CD8-positive, alpha-beta T cell (primary cell): ENCODE measurements at places on chromosomes 6 and 20. TPM values are rescaled to one million over a fixed set of nuclear protein-coding genes. Genes with fewer than 3 reads are reported as not detected.

- DNase-seq = peak; percentile 9
Measured at GRCh38 chr6:129671442-129672340, 38.3 kb downstream of the ARHGAP18 start.

DNA sequence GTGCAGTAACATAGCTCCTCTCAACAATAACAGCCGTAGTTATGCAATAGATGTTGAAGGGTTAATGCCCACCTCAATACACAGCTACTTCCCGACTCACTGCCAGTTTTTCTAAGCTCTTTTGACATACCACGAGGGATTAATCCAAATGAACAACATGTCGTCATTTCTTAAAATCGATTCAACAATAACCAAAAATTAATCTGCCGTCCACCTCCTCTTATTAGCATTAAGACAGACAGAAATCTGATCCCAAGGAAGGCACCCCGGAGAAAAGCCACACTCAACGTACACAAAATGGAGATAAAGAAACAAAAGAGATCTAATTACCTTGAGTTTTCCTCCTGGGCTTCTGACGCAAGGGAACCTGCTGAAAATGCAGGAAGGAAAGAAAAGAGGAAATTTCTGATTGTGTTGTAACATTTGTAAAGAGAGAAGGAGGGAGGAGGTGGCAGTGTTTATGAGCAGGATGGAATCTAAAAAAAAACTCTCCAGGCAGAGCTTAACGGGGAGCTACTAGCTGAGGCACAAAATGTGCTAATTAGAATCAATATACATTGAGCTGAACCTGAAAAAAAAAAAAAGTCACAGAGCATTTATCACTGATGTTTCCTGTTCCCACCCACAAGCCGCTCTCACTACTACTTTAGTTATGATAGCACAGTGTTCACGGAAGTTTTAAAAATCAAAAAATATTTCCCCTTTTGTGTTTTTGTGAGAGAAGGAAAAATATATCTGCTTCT, 109.3 kb downstream of the IPCEF1 start:
- DNase-seq = no peak

- DNase-seq = peak; percentile 70
Measured at GRCh38 chr6:42368181-42368580, 83.5 kb downstream of the TRERF1 start.

- no peak for DNase-seq
Measured at GRCh38 chr20:42173440-42173839, 555.3 kb upstream of the CHD6 start.

GRCh38 chr20:52104546-52105441, 86.8 kb downstream of the ZFP64 start:
- DNase-seq = peak; percentile 15

GRCh38 chr6:160692369-160692959, 9.6 kb upstream of the PLG start:
- no peak for DNase-seq

DNA sequence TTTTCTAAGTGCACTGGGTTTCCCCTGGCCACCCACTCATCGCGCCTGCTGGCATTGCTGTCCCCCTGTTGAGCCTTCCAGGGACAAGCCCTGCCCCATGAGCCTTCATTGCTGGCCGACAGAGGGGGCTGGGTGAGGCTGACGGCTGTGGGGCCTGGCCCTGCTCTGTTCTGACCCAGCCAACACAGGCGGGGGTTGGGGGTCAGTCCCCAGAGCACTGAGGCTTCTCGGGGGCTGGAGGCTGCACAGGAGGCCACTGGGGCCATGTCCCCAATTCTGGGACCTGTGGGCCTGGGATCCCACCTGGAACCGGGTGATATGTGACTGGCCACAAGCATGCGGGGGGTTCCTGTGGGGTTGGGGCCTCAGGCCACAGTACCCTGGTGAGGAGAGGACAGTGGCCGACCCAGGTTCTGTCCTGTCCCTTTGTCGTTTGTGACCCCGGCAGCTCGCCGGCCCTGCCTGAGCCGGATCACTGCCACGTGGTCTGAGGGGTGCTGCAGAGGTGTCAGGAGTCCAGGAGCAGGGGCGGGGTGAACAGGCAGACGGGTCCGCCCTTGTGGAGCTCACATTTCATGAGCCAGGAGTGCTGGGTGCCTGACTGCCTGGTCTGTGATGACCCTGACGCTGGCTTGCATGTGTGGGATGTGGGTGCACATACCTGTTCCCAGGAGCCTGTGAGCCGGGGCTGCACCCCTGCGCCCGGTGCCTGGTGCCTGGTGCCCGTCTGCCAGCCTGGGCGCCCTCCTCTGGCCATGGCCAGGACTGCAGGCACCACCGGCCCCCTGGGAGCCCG, 2.1 kb upstream of the COL20A1 start:
- peak; percentile 36 for DNase-seq

DNA sequence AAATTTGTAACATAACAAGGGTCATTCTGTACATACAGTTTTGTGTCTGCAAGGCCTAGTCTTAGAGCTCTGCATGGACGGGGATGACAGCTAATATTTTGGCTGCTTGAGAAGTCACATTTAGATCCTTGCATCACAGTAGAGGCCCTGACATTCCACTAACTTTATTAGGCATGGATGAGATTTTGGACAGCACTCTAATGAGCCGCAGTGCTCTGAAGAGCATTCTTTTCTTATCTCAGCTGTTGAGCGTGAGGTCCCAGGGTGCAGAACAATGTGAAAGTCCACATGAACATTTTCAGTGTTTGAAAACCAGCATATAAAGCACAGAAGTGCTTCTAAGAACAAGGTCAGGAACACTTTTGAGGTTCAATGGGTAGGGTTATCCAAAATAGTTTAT, 58.9 kb downstream of the IPCEF1 start:
- no peak for DNase-seq

GRCh38 chr6:156779206-156780094, 2.3 kb downstream of the ARID1B start:
- DNase-seq = peak; percentile 63

DNA sequence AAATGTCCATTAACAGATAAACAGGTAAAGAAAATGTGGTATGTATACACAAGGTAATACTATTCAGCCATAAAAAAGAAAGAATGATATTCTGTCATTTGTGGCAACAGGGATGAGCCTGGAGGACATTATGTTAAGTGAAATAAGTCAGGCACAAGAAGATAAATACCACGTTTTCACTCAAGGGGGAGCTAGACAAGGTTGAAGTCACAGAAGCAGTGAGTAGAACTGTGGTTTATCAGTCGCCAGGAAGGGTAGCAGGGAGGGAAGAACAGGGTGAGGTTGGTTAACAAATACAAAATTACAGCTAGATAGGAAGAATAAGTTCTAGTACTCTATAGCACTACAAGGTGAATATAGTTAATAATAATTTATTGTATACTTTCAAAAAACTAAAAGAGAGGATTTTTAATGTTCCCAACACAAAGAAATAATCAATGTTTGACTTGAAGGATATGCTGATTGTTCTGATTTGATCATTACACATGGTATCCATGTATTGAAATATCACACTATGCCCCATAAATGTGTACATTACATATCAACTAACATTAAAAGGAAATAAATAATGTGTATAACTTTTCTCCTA, 21.1 kb downstream of the RTN4IP1 start:
- no peak for DNase-seq

- DNase-seq = no peak
Measured at GRCh38 chr20:45462711-45463509, 6.6 kb upstream of the WFDC2 start.

- DNase-seq = no peak
Measured at GRCh38 chr6:149898966-149899365, 1.1 kb upstream of the RAET1E start.

DNA sequence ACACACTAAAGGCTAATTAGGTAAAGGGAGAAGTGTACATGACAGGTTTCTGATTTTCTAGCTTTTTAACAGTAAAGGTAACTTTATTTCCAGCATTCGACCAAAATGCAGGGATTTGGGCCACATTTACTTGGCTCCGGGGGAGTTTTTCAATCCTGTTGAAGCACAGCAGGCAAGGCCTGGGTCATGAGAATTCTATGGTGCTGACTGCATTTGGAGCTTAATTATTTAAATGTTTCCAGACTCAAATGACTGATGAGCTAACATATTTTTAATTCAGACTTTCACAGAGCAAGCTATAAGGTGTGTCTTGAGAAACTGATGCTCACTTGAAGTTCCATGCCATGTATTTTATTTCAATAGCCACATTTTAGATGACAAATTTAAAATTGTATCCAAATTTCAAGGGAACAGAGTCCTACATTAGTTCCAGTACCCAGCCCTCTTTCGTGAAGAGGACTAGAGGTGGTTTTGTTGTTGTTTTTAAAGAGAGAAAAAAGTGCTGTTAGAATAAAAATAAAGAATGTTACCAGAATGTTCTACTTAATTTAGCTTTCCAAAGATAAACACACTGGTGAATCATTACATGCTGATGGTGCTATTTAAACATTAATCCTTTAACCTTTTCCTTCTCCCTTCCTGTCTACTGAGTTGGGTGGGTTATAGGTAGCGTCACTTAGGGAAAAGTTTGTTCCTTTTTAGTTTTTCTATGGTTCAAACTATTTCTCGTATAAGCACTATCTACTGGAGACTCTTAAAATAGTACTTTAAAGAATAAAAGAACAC, 82.3 kb upstream of the PHACTR2 start:
- DNase-seq = no peak

The ANGPT4 gene
- total RNA-seq = not detected

The THBD gene
- total RNA-seq = 0.16 TPM

The OR2J3 gene
- not detected for total RNA-seq

The SGK2 gene
- total RNA-seq = 0.47 TPM

The NOX3 gene
- total RNA-seq = not detected

The BMP7 gene
- total RNA-seq = not detected

The DPPA5 gene
- not detected for total RNA-seq
